Stimulated activated CD4-positive, alpha-beta T cell treated with anti-CD3 and anti-CD28 coated beads, TNF-alpha, amount 100 ng/mL, for 24 hours (primary cell): ENCODE measurements at places on chromosomes 3 and 15.

- DNase-seq: no peak
These were observed 364.9 kb downstream of the NAALADL2 start for GRCh38 chr3:175224051-175224450.

DNA sequence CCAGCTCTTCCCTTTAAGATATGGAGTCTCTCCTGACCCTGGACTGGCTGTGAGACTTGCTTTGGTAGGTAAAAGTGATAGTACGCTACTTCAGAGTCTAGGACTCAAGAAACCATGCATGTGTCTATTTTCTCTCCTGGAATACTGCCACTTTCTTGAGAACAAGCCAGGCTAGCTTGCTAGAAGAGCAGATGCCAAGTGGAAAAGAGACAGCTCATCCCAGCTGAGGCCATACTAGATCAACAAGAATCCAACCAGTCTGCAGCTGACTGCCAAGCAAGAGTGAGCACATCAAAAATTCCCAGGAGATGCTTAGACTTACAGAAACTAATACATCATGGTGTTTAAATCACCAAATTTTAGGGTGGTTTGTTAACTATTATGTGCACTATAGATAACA lies 208.3 kb upstream of the RBMS3 start:
- no peak for DNase-seq

DNA sequence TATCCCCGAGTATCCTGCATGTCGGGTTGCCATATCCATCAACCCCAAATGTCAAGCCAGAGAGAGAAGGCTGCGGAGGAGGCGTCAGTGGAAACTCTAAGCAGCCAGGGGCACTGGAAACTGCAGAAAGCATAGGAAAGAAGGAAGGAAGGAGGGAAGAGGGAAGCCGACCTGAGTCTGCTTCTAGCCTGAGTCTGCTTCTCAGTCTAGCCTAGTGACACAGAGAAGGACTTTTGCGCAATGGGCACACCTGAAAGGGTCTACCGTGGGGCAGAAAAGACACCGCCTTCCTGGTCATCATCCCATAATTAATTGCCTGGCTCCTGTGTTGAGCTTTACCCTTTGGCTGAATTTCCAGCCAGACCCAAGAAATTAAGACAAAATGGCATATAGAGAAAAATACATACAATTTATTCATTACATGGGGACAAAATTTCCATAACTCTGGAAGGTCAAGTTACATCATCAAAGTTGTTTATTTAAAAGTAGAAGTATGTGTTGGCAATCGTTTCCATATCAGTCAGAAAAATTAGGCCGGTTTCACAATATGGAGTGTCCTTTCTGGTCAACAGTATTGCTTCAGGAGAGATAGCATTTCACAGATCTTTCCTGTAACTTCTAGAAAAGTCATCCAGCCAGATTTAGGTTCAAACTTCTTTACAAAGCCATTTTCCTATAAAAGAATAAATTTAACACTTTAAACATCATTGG lies 10.3 kb downstream of the BCL2A1 start:
- DNase-seq: no peak

DNA sequence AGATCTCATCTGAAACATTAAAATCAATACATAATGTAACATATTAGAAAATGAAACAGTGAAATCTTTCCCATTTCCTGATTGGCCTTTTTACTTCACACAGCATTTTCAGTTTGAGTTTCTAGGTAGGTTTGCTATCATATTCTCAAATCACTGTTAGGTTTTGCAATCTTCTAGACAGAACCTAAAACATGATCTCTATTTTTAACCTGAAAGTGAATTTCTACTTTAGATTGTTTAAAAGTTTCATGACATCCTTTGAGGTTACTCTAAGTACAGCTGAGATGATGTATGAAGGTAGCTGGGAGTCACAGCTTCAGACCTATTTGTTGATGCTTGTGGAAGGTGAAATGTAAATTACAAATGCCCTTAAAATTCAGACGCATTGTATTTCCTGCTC lies 118.4 kb upstream of the GPR149 start:
- DNase-seq: no peak

DNA sequence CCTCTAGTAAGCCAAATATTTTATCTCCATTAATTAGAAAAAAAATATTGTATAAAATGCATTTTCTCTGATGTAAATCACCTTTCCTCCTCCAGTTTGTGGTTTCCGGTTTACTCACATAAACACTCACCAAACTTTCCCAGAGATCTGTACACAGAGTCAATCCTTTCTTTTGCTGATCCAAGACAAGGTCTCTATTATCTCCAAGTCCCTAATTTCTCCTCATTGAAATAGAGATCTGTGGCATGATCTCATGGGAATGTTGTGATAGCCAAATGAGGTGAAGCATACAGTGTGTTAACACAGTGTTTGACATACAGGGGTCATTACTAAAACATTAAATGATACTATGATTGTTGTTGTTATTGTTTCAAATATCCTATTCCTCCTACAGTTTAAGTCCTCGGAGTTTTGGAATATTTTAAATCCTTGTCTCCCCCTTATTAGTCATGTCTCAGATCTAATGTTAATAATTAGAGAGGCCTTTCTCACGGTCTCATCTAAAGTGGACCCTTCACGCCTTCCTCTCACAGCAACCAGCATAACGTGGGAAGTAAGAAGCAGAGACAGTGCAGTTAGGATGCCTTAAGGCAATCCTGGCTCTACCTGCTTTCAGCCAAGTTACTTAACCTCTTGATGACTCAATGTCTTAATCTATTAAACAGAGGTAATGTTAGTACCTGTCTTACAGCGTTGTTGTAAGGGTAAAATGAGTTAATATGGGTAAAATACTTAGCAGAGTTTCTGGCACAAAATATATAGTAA lies 333.3 kb downstream of the GRM7 start:
- no peak for DNase-seq

- no peak for DNase-seq
These were observed at the start of gene SLC6A11 for GRCh38 chr3:10816019-10816862. SLC6A11 (plus strand) TSS chr3:10816228; CDS start chr3:10816266, 38 bp downstream.

GRCh38 chr15:66953523-66954229 lies 111.7 kb upstream of the SMAD3 start:
- no peak for DNase-seq

- DNase-seq: no peak
These were observed 60.1 kb downstream of the PXYLP1 start for GRCh38 chr3:141291559-141292355.

GRCh38 chr3:186589856-186590579 lies 19.5 kb downstream of the DNAJB11 start:
- no peak for DNase-seq

DNA sequence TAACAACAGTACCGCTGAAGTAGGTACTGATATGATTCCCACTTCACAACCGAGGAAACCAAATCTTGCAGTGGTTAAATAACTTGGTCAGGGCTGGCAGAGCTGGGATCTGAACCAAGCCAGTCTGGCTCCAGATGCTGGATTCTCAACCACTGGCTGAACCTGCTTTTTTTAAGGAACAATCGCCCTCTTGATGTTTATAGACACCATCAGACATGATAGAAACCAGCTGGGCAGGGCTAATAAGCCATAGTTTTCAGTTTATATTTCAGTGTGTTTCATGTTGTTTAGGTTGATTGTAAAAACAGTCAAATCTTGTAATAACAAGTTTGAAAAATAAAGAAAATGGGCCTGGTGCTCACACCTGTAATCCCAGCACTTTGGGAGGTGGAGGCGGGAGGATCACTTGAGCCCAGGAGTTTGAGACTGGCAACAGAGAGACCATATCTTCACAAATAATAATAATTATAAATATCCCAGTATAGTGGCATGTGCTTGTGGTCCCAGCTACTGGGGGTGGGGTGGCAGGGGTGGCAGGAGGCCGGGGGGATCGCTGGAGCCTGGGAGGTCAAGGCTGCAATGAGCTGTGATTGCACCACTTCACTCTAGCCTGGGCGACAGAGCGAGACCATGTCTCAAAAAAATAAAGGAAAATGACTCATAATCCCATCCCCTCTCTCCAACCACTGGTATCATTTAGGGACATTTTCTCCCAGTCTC lies 36.7 kb downstream of the XYLB start:
- no peak for DNase-seq

GRCh38 chr3:193052354-193053045 lies 134.8 kb upstream of the MB21D2 start:
- DNase-seq: no peak
